Effector CD4-positive, alpha-beta T cell (primary cell): ENCODE measurements at places on chromosomes 1 and 21.
A peak's percentile ranks its signal among the peaks of the same experiment; 100 is the strongest.

DNA sequence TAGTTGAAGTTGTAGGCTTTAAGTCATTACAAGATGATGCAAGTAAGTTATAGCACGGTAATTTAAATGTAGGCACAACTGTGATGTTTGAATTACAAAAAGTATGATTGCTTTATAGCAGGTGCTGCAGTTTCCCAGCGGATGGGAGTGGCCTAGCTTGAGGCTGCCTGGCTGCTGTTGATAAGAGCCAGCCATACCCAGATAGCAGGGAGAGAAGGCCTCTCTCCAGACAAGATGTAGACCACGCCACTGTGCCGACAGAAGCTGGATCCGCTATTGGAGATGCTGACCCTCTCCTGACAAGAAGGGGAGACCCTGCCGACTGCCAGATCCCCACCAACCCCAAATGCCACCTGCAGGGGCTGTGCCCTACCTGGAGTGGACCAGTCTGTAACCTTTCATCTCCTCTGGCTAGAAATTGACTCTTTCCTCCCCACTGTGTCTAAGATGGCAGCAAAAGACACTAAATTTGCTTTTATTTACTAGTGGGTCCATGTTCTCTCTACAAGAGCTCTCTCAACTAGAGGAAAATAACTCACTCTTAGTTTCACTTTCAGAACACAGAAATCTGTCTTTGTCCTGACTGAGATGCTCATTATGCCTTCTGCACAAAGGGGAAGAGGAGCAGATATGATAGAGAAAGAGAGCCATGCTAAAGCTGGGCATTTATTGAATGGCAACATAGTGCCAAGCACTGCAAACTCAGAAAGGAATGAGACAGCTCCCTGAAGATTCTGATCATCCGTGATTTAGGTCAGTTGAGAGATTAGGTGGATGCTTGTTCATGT, 127.9 kb downstream of the URB2 start:
- DNase-seq: no peak

DNA sequence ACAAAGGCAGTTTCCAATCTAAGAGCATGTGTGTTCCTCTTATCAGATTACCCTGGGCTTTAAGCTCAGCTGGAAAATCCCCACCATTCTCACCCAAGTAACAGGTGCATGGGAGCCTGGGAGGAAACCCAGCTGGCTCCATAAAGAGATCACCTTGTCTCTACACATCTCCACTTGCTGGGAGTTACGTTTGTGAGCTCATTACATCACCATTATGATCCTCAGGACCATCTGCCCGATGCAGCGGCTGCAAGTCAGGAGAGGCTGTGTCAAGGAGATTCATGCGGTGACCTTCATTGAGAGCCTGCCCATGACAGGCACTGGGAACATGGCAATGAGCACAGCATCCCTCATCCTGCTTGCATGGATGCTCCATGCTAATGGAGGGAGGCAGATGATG, 618.0 kb downstream of the NPHP4 start:
- DNase-seq: no peak

DNA sequence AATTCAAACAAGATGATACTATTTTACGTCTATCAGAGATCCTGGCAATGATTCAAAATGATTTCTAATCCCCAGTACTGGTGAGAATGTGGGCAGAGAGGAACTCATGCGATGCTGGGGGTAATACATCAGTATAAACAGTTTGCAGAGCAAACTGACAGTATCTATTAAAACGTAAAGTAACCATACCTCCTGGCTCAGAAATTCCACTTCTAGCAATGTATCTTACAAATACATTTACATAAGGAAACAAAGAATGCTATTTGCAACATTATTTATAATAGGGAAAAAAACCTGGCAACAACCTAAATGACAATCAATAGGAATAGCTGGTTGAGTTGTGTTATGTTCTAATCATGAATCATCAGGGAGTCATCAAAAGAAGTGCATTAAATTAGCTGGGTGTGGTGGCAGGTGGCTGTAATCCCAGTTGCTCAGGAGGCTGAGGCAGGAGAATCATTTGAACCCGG, 15.9 kb downstream of the RCAN1 start:
- DNase-seq: no peak

DNA sequence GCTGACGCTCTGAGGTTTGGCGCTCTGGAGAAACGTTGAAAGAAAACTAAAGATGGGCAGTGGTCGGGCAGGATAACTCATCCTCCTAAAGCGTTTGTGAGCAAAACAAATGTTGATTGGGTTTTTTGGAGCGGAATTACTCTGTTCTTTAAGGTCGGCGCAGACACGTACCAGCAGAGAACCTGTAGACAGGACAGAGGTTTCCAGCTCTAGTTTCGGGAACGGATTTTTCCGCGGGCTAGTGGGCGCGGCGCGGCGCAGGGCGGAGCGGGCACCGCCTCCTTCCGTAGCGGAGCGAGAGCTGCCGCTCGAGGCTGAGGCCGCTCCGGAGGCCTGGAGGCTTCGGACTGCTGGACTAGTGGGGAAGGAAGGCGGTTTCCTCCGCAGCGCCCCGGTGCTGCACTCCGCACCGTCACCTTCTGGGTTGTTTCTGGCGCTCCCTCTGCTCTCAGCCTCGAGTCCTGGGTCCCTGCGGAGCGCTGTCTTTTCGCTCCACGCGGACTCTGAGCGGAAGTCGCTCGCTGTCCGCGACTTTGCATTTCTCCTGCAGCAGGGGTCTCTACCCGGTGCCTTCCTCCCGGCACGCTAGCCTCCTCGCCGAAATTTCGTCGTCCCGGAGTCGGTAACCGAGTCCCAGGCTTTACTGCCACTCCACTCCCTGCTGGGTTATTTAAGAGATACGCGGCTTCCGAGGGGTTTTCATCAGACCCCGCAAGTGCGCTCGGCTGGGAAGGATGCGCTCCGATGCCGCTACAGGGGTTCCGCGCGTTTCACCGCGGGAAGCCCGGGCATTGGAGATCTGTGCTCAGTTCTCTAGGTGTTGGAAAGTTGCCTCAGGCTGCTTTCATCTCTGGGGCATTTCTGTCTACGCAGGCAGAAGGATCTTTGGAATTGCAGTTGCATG, 7.0 kb downstream of the FOXD2 start:
- DNase-seq: no peak

DNA sequence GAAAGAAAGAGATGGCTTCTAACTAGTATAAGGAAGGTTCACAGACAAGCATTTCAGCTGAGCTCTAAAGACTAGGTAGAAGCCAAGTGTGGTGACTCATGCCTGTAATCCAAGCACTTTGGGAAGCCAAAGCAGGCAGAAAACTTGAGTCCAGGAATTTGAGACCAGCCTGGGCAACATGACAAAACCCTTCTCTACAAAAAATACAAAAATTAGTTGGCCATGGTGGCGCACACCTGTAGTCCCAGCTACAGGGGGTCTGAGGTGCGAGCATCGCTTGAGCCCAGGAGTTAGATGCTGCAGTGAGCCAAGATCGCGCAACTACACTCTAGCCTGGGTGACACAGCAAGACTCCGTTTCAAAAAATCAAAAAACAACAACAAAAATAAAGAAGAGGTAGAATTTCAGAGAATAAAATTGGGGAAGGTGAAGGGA, 27.8 kb downstream of the FBXO42 start:
- DNase-seq: no peak

DNA sequence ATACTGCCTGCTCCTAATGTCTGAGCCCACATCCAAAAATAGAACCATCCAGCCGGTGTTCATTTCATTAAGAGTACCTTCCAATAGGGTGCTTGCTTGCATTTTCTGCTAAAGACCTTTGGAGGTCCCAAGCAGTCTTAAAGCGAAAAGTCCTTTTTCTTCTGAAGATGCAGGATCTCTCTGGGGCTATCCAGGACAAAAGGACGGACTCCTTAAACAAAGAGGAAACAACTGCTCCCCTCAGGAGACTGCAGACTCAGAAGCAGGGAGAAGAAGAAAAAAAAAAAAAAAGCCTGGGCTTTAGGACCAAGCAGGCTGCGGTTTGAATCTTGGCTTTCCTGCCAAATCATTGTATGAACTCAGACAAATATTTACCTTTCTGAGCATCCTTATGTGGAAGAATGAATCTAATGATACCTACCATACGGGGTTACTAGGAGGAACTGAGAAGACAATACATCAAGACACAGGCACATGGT, 204.0 kb downstream of the PLPP3 start:
- no peak for DNase-seq

DNA sequence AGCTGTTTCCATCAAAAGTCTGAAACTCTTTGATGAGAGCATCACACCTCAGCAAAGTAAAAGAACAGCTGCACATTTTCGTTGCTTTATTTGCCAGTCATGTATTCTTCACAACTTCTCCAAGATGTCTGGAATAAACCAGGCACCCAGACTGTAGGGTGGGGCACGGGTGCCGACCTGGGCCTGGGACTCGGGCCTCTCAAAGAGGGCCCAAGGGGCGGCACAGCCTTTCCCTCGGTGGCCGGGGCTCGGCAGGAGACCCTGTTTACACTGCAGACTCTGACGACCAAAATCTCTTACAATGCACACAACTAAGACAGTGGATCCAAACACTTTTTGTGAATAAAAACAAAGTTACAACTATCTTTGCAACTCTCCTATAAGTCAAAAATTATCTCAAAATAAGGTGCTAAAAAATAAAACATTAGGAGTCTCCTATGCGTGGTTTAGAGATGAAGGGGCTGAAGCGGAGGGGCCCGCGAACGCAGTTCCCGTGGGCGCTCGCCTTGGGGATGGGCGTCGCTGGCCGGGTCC, 696 bp downstream of the LSS start:
- no peak for DNase-seq

GRCh38 chr1:169595764-169596711, 9.8 kb upstream of the F5 start:
- no peak for DNase-seq

GRCh38 chr1:95095833-95096217, 21.3 kb upstream of the TLCD4 start:
- no peak for DNase-seq

DNA sequence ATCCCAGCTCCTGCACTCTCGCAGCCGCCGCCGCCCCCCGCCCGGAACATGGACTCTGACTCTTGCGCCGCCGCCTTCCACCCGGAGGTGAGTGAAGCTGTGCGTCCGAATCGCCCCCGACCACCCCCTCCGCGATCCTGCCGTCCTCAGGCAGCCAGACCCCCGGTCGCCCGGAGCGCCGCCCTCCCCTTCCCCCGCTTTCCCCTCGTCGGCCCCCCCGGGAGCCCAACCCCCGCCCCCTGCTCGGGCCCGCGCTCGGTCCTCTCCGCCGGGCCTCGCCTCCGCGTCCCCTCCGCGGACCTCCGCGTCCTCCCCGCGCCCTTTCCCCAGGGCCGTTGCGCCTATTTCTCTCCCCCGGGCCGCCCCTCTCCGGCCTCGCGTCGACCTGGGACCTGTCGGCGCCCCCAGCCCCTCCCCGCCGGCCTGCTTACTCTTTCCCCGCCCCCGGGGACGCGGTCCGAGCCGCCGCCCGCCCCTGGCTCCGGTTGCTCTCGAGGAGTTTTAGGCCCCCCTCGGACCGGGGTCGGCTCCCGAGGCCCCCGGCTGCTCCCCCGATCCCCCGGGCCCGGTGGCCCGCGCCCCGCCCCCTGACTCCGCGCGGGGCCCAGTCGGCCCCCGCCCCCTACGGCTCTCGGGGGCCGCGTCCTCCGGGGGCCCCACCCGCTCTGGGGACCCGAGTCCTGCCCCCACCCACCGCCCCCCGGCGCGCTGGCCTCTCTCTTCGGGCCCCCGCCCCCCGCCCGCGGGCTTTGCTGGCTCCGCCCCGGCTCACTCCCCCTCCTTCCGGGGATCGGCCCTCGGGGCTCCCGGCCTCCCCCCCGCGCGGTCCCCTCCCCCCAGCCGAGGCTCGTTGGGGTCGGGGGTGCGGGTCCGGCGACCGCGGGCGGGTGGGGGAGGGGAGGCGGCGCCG, 743 bp downstream of the PHF13 start:
- peak; percentile 49 for DNase-seq

GRCh38 chr1:95496773-95497172, 262.8 kb downstream of the RWDD3 start:
- DNase-seq: no peak

- no peak for DNase-seq
These were observed 9.8 kb upstream of the IPO9 start for GRCh38 chr1:201818971-201819750.

DNA sequence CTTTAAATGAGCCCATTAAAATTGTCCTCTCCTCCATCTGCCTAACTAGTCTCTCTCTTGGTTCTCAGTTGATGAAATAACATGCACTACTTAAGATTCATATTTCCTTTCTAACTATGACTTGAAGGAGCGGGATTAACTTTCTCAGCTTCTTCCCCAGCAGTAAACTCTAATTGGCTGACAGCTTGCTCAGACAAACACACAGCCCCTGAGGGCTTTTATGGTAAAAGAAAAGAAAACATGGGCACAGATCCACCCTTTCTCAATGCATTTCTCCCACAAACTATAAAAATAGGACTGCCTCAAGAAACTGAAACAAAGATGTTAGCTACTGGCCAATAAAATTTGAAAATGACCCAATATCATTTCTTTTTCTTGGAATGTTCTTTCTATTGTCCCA, 703.1 kb downstream of the ADGRL2 start:
- no peak for DNase-seq

GRCh38 chr1:154324241-154324640, 1.1 kb upstream of the ATP8B2 start:
- no peak for DNase-seq

GRCh38 chr1:47843059-47843458, 154.1 kb downstream of the TRABD2B start:
- no peak for DNase-seq

DNA sequence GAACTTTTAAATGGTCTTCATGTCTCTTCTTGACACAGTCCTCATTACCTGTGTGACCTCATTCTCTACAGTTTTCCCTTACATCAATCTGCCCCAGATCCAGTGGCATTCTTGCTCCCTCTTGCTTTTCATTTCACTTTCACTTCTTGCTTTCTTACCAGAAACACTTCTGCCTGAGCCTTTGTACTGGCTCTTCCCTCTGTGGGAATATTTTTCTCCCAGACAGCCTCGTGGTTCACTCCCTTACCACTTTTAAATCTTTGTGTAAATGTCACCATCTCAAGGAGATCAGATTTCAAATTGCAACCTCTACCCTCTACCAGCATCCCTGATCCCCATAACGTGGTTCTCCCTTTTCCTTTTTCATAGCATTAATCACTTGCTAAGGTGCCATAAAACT, 73.2 kb downstream of the DISC1 start:
- DNase-seq: no peak

DNA sequence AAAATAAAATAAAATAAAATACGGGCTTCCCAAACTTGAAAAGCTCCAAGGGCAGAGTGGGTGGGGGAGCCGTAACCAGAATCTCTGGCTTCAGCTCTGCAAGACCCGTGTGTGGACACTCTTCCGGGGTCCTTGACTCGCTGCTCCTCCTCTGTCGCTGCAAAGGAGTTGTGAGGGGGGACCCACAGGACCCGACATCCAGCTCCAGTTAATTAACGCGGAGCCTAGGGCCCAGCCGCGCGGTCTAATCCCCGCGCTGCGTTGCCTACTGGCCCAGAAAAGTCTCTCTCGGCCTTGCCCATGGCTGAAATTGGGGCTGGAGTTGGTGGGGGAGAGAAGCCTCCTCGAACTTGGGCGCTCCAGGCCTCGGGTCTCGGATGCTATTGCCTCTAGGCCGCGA, 1.8 kb downstream of the LMX1A start:
- DNase-seq: no peak

- no peak for DNase-seq
These were observed 56.0 kb upstream of the LAMC2 start for GRCh38 chr1:183129921-183130690.
